ENCODE measurements at places on chromosomes 5 and 9. TPM values are rescaled to one million over a fixed set of nuclear protein-coding genes. Genes with fewer than 3 reads are reported as not detected.

The TMC1 gene
- total RNA-seq = not detected

The ADAMTS19 gene
- not detected for total RNA-seq

The CCDC192 gene
- total RNA-seq = not detected

The LCN6 gene
- not detected for total RNA-seq

The MAMDC2 gene
- 2.2 TPM for total RNA-seq

The ALG2 gene
- 51.4 TPM for total RNA-seq

The IFNA13 gene
- total RNA-seq = not detected

The RASEF gene
- 7.4 TPM for total RNA-seq

The GABRA1 gene
- total RNA-seq = 9.7 TPM

The SIMC1 gene
- total RNA-seq = 9.5 TPM

The LPAR1 gene
- total RNA-seq = 13.5 TPM

The SV2C gene
- total RNA-seq = 0.03 TPM

The TMEM245 gene
- 43.9 TPM for total RNA-seq

The OR1N2 gene
- total RNA-seq = not detected

The LRRTM2 gene
- total RNA-seq = 0.51 TPM

The CBY3 gene
- not detected for total RNA-seq

The CTNND2 gene
- 4.9 TPM for total RNA-seq

The SERINC5 gene
- total RNA-seq = 3.9 TPM
